ENCODE measurements at places on chromosomes 4 and X.
A peak's percentile ranks its signal among the peaks of the same experiment; 100 is the strongest.

- no peaks in the 10 kb centered on the region for H3K27me3 ChIP-seq
- H3K4me1 ChIP-seq = no peaks in the 10 kb centered on the region
- no peak for DNase-seq
- no peaks in the 10 kb centered on the region for H3K36me3 ChIP-seq
- H3K27ac ChIP-seq = no peak overlapping the region
Measured at GRCh38 chr4:68469482-68469881, 22.2 kb downstream of the TMPRSS11E start.

DNA sequence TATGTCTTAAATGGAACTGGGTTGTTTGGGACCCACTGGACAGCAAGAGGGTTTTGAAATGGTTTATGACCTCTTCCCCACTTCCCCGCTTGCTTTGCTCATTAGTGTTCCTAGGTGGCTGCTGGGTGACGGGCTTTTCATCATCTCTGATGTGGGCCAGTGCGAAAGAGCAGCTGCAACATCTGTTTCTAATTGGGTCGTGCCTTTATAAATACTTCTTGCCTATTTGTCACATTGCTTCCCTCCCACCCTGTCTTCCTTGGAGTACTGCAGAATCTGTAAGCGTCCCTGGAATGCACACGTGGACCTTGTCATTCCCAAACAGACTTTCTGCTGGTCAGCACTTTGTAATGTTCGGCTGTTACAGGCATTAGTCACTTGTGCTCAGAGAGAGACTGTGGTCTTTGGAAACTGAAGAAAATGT lies 35.2 kb downstream of the SEPTIN11 start:
- H3K27me3 ChIP-seq = no peaks in the 10 kb centered on the region
- peaks cover 59% of the 10 kb centered on the region for H3K36me3 ChIP-seq
- peaks cover 86% of the 10 kb centered on the region for H3K4me1 ChIP-seq
- peak overlapping the region; percentile 2 for H3K4me3 ChIP-seq

GRCh38 chr4:8271821-8272220 lies 2.3 kb downstream of the HTRA3 start:
- no peak for DNase-seq
- no peaks in the 10 kb centered on the region for H3K36me3 ChIP-seq
- no peak overlapping the region for H3K27ac ChIP-seq

- no peak for DNase-seq
- no peak overlapping the region for H3K4me3 ChIP-seq
- peaks cover 13% of the 10 kb centered on the region for H3K4me1 ChIP-seq
- no peaks in the 10 kb centered on the region for H3K27me3 ChIP-seq
- H3K27ac ChIP-seq = peak overlapping the region; percentile 77
Measured at GRCh38 chr4:156779042-156779441, 192.6 kb downstream of the PDGFC start.

DNA sequence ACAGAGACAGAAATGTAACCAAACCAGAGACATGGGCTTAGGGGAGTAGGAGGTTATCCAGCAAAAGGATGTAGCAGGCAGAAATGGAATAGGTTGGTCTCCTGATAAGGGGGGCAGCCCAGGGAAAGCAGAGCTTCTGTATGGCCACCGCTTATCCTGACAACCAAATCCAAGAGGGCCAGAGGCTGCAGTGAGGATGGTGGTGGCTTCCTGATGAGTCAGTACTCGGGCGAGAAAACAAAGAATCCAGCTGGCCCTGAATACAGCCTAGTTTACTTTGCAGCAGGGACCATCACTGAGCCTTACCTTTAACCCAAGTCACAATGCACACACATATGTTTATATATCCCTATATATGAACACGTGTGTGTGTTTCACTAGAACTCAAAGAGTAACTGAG lies 129.7 kb upstream of the FTHL17 start:
- no peak overlapping the region for H3K27ac ChIP-seq
- H3K27me3 ChIP-seq = no peaks in the 10 kb centered on the region
- peaks cover 31% of the 10 kb centered on the region for H3K36me3 ChIP-seq
- H3K4me3 ChIP-seq = no peak overlapping the region
- DNase-seq = no peak
- no peaks in the 10 kb centered on the region for H3K4me1 ChIP-seq

DNA sequence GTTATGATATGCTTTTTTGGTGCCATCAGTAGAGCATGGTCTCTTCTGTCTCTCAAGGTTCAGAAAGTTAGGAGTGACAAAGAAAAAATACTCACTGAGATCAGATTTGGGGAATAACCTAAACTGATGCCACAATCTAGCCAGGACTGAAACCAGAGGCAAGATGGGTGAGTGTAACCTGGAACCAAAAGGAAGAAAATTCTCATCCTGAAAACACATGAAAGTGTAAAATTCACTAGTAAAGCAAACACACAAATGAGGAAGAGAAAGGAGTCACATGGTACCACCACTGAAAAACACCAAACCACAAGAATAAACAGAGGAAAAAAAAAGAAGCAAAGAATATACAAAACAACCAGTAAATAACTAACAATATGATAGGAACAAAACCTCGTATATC lies 96.4 kb downstream of the ANXA10 start:
- no peaks in the 10 kb centered on the region for H3K36me3 ChIP-seq
- no peak overlapping the region for H3K4me3 ChIP-seq
- peaks cover 3% of the 10 kb centered on the region for H3K27me3 ChIP-seq

DNA sequence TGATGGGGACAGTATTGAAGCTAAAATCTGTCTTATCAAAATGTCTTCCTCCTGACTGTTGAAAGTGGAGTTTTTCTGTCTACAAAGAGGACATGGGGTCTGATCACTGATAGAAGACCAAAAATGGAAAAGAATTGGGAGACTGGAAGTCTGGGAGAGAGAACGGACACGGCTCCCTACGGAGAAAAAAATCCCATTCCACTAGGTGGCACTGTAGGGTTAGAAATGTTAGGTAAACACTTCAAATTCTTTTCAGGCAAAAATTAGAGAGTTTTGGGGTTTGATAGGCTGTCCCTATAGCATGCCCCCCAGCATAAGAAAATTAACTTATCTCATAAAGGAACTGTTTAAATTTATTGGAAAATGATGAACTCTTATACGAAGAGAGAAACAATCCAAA lies 200.5 kb downstream of the FAM133A start:
- H3K27ac ChIP-seq = no peak overlapping the region
- H3K27me3 ChIP-seq = peaks cover 4% of the 10 kb centered on the region
- H3K36me3 ChIP-seq = peaks cover 5% of the 10 kb centered on the region
- no peaks in the 10 kb centered on the region for H3K4me1 ChIP-seq
- no peak overlapping the region for H3K4me3 ChIP-seq

- peaks cover 19% of the 10 kb centered on the region for H3K4me1 ChIP-seq
- no peak overlapping the region for H3K27ac ChIP-seq
- DNase-seq = no peak
- no peaks in the 10 kb centered on the region for H3K27me3 ChIP-seq
Measured at GRCh38 chr4:137531168-137531985, 917 bp downstream of the PCDH18 start.

DNA sequence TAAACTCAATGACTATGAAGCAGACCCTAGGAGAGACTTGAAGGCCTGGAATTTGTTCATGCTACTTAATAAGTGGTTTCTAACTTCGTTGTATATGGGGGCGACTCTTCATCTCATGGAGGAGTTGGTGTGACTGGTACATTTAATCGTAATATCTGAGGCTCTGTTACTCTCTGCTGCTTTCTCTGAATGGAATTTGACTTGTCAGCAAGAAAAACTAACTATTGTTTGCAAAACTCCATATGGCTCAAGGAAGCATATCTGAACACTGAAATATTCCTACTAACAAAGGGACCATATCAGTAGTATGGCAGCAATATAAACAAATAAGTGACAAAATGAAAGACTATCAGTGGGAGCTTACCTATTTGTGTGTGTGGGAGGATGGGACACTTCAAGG lies 132.0 kb upstream of the RPS6KA6 start:
- no peaks in the 10 kb centered on the region for H3K4me1 ChIP-seq
- no peak overlapping the region for H3K4me3 ChIP-seq
- peaks cover 14% of the 10 kb centered on the region for H3K36me3 ChIP-seq
- DNase-seq = no peak

All from nephron progenitor cell (in vitro differentiated cells).